ENCODE measurements at places on chromosomes 11 and 22. TPM values are rescaled to one million over a fixed set of nuclear protein-coding genes. Genes with fewer than 3 reads are reported as not detected.

The CHRM4 gene
- polyA plus RNA-seq = 0.03 TPM

The DDX25 gene
- polyA plus RNA-seq = 0.01 TPM

The TYR gene
- not detected for polyA plus RNA-seq

DNA sequence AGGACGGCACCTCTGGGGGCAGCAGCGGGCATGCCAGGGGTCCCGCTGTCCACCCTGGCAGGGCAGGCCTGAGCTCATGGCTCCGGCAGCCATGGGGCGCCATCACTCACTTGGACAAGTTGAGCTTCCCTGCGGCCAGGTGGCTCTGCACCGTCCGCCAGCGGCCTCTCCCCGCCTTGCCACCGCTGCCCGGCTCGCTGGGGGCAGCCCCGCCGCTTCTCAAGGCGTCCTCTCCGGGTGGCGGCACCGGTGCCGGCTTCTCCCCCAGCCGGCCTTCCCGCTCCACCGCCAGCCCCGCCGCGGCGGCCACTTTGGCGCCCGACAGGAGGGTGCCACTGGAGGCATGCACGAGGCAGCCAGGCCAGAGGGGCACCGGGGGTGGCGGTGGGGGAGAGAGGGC, 35.0 kb downstream of the SYT7 start:
- peaks cover 22% of the 10 kb centered on the region for H3K4me1 ChIP-seq
- H3K4me3 ChIP-seq = no peak overlapping the region
- DNase-seq = no peak
- no peaks in the 10 kb centered on the region for H3K36me3 ChIP-seq
- H3K27me3 ChIP-seq = no peaks in the 10 kb centered on the region

DNA sequence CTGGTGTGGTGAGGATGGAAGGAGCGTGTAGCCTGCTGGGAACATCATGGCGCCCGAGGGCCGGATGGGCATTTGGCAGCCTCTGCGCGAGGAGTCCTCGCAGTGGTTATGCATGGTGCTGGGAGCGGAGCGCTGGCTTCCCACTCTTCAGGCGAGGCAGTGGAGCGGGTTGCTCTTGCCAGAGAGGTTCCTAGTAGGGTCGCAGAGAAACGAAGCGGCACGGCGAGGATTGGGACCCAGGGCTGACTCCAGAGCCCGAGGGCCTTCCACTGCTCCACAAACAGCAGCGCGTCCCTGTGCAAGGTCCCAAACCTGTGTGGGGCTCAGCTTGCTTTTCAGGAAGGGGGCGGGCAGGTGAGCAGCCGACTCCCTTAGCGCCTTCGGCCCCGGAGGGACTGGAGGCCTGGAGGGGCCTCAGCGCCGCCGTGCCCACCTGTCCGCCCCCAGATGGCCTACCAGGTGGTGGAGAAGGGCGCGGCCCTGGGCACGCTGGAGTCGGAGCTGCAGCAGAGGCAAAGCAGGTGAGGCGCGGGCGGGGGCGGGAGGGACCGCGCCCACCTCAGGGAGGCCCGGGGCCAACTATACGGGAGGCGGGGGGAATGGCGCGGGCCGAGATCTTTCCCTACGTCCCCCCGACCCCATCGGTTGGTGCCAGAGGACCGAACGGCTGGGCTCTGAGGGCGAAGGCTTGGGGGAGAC, 7.2 kb downstream of the ATG16L2 start:
- H3K27me3 ChIP-seq = no peaks in the 10 kb centered on the region
- peak overlapping the region; percentile 59 for H3K27ac ChIP-seq
- H3K4me3 ChIP-seq = peak overlapping the region; percentile 62
- H3K4me1 ChIP-seq = peaks cover 8% of the 10 kb centered on the region
- H3K36me3 ChIP-seq = no peaks in the 10 kb centered on the region

- H3K4me3 ChIP-seq = no peak overlapping the region
- no peaks in the 10 kb centered on the region for H3K27me3 ChIP-seq
- H3K27ac ChIP-seq = peak overlapping the region; percentile 26
- H3K4me1 ChIP-seq = peaks cover 20% of the 10 kb centered on the region
These were observed 14.7 kb downstream of the GGA1 start for GRCh38 chr22:37623075-37624016.

GRCh38 chr22:17422736-17423343, 53.6 kb downstream of the CECR2 start:
- H3K27ac ChIP-seq = no peak overlapping the region
- H3K4me1 ChIP-seq = no peaks in the 10 kb centered on the region
- DNase-seq = no peak

- no peak overlapping the region for H3K4me3 ChIP-seq
- no peaks in the 10 kb centered on the region for H3K4me1 ChIP-seq
- no peaks in the 10 kb centered on the region for H3K27me3 ChIP-seq
These were observed 97.0 kb downstream of the ST3GAL4 start for GRCh38 chr11:126452241-126453101.

All from heart right ventricle (tissue), 16 donors.